ENCODE measurements at places on chromosomes 4 and X.
A peak's percentile ranks its signal among the peaks of the same experiment; 100 is the strongest.

DNA sequence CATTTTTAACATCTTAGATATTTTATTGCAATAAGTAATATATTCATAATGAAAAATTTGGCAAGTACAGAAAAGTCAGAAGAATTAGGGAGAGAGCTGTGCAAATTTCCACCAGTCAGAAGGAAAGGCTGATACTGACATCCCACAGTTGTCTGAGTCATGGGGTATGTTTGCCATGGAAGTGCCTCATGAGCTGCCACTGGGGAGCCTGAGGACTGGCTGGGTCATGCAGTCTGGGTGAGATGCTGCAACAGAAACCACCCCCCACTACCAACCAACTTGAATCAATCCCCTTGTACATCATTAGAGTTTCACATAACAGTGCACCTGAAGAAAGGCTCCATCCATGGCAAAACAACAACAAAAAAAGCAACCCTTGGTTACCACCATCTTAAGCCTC lies 45.2 kb upstream of the ENPP6 start:
- no peak for DNase-seq

DNA sequence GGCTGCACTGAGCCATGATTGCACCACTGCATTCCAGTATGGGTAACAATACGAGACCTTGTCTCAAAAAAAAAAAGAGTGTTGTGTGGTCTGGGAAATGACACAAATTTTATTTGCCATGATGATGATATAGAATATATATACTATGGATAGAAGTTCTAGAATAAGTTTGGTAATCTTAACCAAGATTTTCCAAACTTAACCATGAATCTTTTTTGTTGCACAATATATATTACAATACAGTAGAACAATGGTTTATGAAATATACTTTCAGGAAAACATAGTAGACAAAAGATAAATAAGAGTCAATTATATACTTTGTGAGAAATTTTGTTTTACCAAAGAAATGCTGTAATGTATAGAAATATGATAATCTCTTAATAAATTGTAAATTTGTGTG lies 34.8 kb downstream of the MFSD8 start:
- no peak for DNase-seq

DNA sequence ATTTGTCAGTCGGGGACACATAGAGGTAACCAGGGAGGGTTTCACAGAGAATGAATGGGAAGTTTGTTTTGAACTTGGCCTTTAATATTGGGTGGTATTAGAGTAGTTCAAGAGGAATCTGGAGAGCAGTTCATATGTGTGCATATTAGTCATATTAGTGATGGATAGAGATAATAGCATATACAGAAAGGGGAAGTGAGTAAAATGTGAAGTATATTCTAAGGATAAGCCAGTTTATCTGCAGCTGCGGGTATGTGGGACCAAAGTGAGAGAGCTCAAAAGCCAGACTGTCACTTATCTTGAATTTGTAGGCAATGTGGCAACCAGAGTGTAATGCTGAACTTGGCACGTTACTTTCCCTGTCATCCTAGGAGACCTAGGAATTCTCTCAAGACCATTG lies 169.9 kb downstream of the AFF2 start:
- DNase-seq, result no peak

DNA sequence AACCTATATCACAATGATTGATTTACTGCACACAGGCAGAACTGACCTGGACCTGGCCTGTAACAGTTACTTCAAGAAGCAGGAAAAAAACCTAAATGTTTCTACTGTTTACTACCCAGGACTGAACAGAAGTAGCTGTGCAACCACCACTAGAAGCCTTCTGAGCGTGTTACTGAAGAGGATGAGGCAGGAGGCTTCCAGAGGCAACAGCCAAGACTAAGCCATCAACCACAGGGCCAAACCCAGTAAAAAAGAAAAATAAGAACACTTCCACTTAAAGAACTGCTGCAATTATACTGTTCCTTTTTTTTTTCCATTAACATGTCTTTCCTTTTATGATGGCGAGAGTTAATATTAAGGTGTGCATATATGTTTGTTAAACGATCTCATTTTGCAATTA lies 29.4 kb upstream of the TTC29 start:
- DNase-seq, result no peak

GRCh38 chrX:8204169-8204935 lies 33.3 kb upstream of the VCX2 start:
- no peak for DNase-seq

GRCh38 chr4:175435381-175435783 lies 376.7 kb downstream of the GPM6A start:
- no peak for DNase-seq

- DNase-seq, result no peak
These were observed 601 bp downstream of the SLC25A43 start for GRCh38 chrX:119399772-119400101.

GRCh38 chr4:186688150-186688943 lies 35.3 kb downstream of the FAT1 start:
- no peak for DNase-seq

GRCh38 chrX:104343428-104344129 lies 88.8 kb upstream of the ESX1 start:
- peak; percentile 53 for DNase-seq

GRCh38 chrX:29447867-29448266 lies 767.5 kb upstream of the MAGEB2 start:
- DNase-seq, result no peak

DNA sequence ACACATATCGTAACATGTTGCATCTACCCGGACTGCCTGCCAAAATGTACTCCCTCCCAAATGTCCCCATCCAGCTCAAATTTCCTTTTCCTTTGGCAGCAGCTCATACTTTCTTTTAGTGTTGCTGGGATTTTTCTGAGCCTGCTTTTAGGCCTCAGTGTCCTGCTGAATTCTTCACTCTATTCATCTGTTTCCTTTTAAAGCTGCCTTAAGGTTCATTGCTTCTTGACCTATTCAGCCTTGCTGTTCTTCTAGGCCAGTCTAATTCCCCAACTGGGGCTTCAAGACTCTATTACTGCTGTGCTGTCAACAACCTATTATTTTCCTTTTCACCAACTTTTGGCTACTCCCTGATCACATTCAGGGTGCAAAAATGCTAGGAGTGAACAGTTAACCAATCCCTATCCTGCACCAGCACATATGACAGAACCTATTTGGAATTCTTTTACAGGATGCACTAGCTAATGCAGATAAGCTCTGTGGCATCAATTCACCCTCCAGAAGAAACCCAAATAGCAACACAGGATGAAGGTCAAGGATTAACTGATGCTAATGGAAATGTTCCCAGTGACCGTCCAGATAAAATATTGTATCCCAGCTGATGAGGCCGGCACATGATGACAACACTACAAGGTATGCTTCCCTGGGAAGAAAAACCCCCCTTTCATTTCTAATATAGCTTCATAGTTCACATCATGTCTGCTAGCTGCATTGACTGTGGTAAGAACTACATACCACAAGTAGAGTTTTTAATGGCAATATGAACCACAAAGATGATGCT lies 114.7 kb upstream of the TTC29 start:
- no peak for DNase-seq

DNA sequence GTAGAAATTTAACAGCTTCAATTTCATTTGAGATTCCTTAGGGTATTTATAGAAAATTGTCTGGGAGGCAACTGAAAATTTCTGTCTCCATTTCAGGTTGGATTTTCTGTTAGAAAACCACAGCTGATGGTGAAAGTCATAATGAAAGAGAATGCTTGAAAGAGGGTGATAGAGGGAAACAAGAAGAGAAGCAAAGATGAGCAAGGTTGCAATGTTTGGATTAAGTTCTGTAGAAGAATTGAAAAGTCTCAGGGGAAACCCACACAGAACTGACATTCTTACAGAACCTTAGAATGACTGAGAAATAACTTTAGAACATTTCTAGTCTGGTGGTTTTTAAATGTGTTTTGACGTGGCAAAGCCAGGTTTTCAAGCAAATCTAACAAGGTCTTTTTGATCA lies 14.7 kb downstream of the GBA3 start:
- no peak for DNase-seq

DNA sequence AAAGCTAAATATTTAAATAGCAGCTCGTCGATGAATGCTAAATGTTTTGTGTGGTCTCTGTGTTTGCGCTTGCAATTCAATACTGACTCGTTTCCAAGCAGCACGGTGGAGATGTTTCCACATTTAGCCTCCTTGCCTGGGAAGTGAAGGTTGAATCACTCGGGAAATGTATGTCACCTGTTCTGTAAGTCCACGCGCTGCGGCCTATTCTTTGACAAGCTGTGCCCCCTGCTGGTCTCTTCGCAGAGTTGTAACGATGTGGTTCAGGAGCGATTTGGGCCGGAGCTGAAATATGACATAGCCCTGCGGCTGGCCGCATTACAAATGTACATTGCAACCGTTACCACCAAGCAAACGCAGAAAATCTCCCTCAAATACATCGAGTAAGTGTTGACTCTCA lies 89.6 kb upstream of the PRPS2 start:
- peak; percentile 53 for DNase-seq

Data from activated T-cell treated with anti-CD3 and anti-CD28 coated beads, Interleukin-2, amount 50 U/mL, for 48 hours (primary cell).